Uterus (tissue), 4 donors: ENCODE measurements at places on chromosomes 3 and 15. TPM values are rescaled to one million over a fixed set of nuclear protein-coding genes. Genes with fewer than 3 reads are reported as not detected.

A4GNT gene
- not detected for total RNA-seq

ZNF609 gene
- total RNA-seq = 12.4 TPM

COL8A1 gene
- total RNA-seq = 30.9 TPM

VIPR1 gene
- 0.76 TPM for total RNA-seq

LMLN gene
- total RNA-seq = 11.3 TPM

CHMP2B gene
- 41.3 TPM for total RNA-seq

ALDH1L1 gene
- total RNA-seq = 11.3 TPM

IQCH gene
- 3.0 TPM for total RNA-seq

ACKR2 gene
- total RNA-seq = 1.5 TPM

PLOD2 gene
- 61.4 TPM for total RNA-seq

- H3K36me3 ChIP-seq = no peaks in the 10 kb centered on the region
- H3K27ac ChIP-seq = no peak overlapping the region
- H3K4me1 ChIP-seq = no peaks in the 10 kb centered on the region
- no peak for DNase-seq
- no peak overlapping the region for H3K4me3 ChIP-seq
These were observed 208.9 kb upstream of the TPM1 start for GRCh38 chr15:62833646-62834045.

- no peak overlapping the region for H3K4me3 ChIP-seq
- no peak for DNase-seq
- no peaks in the 10 kb centered on the region for H3K4me1 ChIP-seq
- H3K27me3 ChIP-seq = no peaks in the 10 kb centered on the region
- H3K27ac ChIP-seq = no peak overlapping the region
These were observed 24.6 kb upstream of the AP4E1 start for GRCh38 chr15:50883903-50884302.

GRCh38 chr15:89665449-89666181, 10.3 kb upstream of the KIF7 start:
- peak overlapping the region; percentile 89 for H3K27ac ChIP-seq
- no peaks in the 10 kb centered on the region for H3K4me1 ChIP-seq
- peak; percentile 66 for DNase-seq
- no peaks in the 10 kb centered on the region for H3K36me3 ChIP-seq

DNA sequence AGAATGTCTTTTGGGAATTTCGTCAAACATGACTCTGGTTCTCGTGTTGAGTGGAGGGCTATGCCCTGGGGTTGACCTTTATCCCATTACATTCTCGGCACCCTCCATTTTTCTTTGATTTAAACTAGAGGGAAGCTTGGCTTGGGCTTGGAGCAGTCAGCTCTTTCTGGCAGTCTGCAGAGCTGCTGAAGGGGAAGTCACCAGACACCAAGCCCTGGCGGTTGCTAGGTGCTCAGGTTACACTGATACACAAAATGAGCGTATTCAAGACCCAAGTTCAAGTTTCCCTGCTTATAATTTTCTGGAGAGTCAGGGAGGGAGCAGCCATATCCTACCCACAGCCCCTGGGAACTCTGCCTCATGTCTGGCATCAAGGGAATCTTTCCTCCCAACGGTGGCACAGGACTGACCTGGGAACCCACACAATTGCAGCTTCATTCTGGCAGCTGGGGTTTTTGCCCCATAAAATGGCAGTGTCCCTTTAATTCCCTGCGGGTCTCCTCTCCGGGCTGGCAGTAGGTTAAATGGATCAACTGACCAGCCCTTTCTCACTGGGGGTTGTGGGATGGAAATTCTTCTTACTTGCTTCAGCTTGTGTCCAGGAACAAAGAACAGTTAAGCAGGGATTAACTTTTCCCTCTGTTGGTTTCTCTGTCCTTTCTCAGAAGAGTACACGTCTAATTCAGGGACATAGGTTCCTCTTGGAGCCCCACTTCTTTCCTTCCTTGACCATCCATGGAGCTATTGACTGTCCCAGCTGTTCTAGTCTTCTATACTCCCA, 110.0 kb upstream of the DLG1 start:
- H3K4me1 ChIP-seq = no peaks in the 10 kb centered on the region
- H3K27ac ChIP-seq = no peak overlapping the region
- no peaks in the 10 kb centered on the region for H3K27me3 ChIP-seq
- no peak for DNase-seq
- no peak overlapping the region for H3K4me3 ChIP-seq

GRCh38 chr3:81003008-81003645, 758.3 kb downstream of the GBE1 start:
- no peaks in the 10 kb centered on the region for H3K36me3 ChIP-seq
- DNase-seq = no peak
- no peaks in the 10 kb centered on the region for H3K4me1 ChIP-seq
- no peaks in the 10 kb centered on the region for H3K27me3 ChIP-seq
- H3K27ac ChIP-seq = no peak overlapping the region

DNA sequence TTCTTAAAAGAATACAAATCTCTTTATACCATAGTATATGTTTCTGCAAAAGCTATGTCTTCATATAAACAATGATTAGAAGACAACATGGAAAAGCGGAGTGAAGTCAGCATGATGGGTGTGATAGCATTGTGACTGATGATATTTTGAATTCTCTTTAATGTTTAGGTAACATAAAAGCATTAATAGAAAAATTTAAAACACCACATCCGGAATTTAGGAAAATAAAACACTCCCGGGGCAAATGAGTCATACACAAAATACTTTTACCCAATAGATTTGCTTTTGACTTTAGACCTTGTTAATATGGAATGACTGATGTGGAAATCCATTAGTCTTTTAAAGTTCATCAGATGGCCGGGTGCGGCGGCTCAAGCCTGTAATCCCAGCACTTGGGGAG, 134.7 kb downstream of the P3H2 start:
- H3K4me3 ChIP-seq = no peak overlapping the region
- H3K27me3 ChIP-seq = no peaks in the 10 kb centered on the region
- no peak for DNase-seq
- H3K36me3 ChIP-seq = no peaks in the 10 kb centered on the region
- no peak overlapping the region for H3K27ac ChIP-seq
- no peaks in the 10 kb centered on the region for H3K4me1 ChIP-seq

DNA sequence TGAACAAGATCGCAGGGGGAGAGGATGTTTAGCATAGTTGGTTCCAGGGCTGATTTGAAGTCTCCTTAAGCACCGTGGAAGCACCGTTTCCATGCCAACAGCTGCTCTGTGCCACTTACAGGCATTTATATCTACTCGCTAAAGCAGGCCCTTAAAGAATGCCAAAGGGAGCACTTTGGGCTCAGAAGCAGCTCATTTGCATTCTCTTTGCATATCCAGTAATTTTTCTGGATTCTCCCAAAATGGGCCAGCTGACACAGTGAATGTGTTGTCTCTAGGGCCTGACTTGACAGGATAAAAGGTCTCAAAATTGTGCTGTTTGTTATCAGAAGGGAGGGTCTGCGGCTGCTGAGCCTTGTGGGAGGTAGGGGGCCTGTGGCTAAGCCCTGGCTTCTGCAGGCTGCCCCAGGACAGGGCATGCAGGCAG, 138.6 kb downstream of the FBLN2 start:
- no peak overlapping the region for H3K4me3 ChIP-seq
- no peak for DNase-seq
- no peaks in the 10 kb centered on the region for H3K27me3 ChIP-seq
- H3K36me3 ChIP-seq = no peaks in the 10 kb centered on the region
- H3K27ac ChIP-seq = no peak overlapping the region

- H3K27ac ChIP-seq = no peak overlapping the region
- no peaks in the 10 kb centered on the region for H3K27me3 ChIP-seq
- DNase-seq = no peak
- H3K4me3 ChIP-seq = no peak overlapping the region
These were observed 48.4 kb upstream of the BCL6 start for GRCh38 chr3:187793618-187794017.

GRCh38 chr15:55289011-55289745, 435 bp downstream of the RAB27A start:
- peak overlapping the region; percentile 72 for H3K4me3 ChIP-seq
- peak; percentile 37 for DNase-seq
- no peaks in the 10 kb centered on the region for H3K4me1 ChIP-seq
- no peaks in the 10 kb centered on the region for H3K27me3 ChIP-seq

DNA sequence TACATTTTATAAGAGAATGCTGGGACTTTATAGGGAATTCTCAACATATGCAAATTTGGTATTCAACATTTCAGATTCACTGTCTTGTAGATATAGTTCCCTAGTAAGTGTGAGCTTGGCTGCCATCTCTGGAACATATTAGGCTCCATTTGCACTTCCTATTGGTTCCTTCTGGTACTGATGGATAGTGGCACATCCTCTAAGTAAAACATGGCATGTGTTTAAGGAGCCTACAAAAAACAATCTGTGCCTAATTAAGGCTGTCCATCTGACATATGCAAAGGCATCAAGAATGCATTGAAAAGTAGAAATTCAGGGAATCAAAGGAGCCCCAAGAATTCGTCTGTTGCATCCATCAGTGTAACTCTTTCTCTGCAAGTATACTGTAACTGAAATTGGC, 344.1 kb downstream of the UNC13C start:
- DNase-seq = no peak
- H3K4me1 ChIP-seq = no peaks in the 10 kb centered on the region
- H3K4me3 ChIP-seq = no peak overlapping the region
- no peak overlapping the region for H3K27ac ChIP-seq

GRCh38 chr3:140143367-140144069, 208.5 kb downstream of the CLSTN2 start:
- H3K27ac ChIP-seq = no peak overlapping the region
- H3K4me1 ChIP-seq = no peaks in the 10 kb centered on the region
- no peak overlapping the region for H3K4me3 ChIP-seq
- H3K27me3 ChIP-seq = no peaks in the 10 kb centered on the region
- no peak for DNase-seq
- H3K36me3 ChIP-seq = no peaks in the 10 kb centered on the region

DNA sequence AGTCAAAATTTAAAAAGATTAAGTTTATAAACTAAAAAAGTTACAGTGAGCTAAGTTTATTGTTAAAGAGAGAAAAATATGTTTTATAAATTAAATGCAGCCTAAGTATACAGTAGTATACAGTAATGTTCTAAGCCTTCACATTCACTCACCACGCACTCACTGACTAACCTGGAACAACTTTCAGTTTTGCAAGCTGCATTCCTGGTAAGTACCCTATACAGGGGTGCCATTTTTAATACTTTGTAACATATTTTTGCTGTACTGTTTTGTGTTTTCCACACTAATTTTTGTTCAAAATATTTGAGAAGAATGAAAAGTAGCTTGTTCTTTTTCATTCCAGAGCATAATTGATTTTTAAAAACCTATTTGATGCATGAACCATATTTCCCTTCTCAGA, 524.9 kb downstream of the RBMS3 start:
- no peaks in the 10 kb centered on the region for H3K36me3 ChIP-seq
- no peak overlapping the region for H3K4me3 ChIP-seq
- no peak overlapping the region for H3K27ac ChIP-seq
- H3K4me1 ChIP-seq = no peaks in the 10 kb centered on the region
- no peaks in the 10 kb centered on the region for H3K27me3 ChIP-seq

GRCh38 chr15:63163217-63163616, 5.9 kb upstream of the RPS27L start:
- no peak overlapping the region for H3K27ac ChIP-seq
- H3K4me1 ChIP-seq = no peaks in the 10 kb centered on the region
- no peaks in the 10 kb centered on the region for H3K27me3 ChIP-seq
- no peak for DNase-seq
- no peak overlapping the region for H3K4me3 ChIP-seq

DNA sequence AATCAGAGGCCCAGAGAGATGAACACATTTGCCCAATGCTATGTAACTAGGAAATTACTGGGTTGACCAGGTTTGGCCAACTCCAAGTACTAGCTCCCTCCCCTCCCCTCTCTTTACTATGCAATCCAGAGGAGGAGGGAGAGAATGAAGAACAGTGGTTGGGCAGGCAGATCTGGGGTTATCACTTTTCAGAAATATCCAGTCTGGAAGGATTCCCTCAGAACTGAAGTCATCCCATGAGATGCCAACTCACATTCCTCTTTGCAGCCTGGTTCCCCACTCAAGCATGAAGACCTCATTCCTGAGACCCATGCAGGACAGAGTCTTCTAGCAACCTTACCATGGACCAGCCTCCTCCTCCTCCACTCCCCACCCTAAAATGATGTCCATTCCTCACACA, 201.1 kb downstream of the TLE3 start:
- H3K27ac ChIP-seq = no peak overlapping the region
- H3K27me3 ChIP-seq = no peaks in the 10 kb centered on the region
- H3K4me3 ChIP-seq = no peak overlapping the region
- DNase-seq = no peak
- no peaks in the 10 kb centered on the region for H3K36me3 ChIP-seq

GRCh38 chr3:124986192-124987143, 51.9 kb upstream of the MUC13 start:
- DNase-seq = no peak
- peak overlapping the region; percentile 47 for H3K27ac ChIP-seq
- H3K36me3 ChIP-seq = no peaks in the 10 kb centered on the region
- H3K27me3 ChIP-seq = no peaks in the 10 kb centered on the region
- H3K4me1 ChIP-seq = no peaks in the 10 kb centered on the region

DNA sequence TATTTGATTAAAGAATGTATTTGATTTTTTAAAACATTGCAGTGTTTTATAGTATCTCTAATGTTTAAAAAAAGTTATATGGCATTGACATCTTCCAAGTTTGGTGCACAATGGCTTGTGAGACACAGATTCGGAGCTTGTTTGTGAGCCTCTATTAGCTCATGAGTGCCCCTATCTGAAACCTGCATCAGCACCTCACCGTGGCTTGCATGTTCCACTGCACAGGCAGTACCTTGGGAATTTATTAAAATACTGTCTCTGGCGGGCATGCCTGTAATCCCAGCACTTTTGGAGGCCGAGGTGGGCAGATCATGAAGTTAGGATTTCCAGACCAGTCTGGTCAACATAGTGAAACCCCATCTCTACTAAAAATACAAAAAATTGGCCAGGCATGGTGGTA, 6.8 kb upstream of the RTP2 start:
- no peaks in the 10 kb centered on the region for H3K4me1 ChIP-seq
- H3K36me3 ChIP-seq = no peaks in the 10 kb centered on the region
- H3K4me3 ChIP-seq = no peak overlapping the region

DNA sequence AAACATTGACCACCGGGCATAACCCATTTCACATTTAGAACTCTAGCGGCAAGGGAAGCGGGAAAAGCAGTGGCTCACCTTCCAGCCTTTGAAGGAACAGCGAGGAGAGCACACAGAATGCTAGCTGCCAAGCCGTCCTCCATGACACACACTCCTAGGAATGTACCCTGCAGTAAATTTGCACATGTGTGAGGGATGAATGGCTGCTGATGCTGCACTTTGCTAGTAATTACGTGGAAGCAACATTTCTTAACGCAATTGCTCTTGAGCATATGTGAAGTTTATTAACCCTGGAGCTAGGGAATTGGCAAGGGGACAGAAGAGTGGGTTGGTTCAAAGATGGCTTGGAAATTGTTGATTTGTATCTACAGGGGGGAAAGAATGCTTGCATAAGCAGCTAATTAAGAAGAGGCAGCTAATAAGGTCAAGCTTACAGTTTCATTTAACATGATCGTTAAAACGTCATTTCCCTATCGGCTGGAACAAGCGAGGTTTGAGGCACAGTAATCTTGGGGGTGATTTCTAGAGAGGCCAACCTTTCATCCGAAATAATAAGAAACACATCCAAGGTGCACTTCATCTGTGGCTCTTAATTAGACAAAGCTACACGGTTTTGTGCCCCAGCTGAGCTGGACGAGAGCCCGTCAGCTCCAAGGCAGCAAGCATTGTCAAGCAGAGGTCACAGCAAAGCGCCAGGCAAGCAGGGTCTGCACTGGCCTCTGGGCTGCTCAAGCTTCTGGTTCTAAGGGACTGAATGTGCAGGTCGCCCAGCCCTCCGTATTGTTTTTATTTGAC, 123.4 kb downstream of the CHSY1 start:
- H3K36me3 ChIP-seq = no peaks in the 10 kb centered on the region
- peak overlapping the region; percentile 71 for H3K27ac ChIP-seq
- no peaks in the 10 kb centered on the region for H3K4me1 ChIP-seq
- peak; percentile 48 for DNase-seq

- no peaks in the 10 kb centered on the region for H3K27me3 ChIP-seq
- H3K4me3 ChIP-seq = no peak overlapping the region
- peak overlapping the region; percentile 81 for H3K27ac ChIP-seq
- H3K4me1 ChIP-seq = peaks cover 4% of the 10 kb centered on the region
- peak; percentile 48 for DNase-seq
- H3K36me3 ChIP-seq = no peaks in the 10 kb centered on the region
These were observed 273.3 kb upstream of the ICE2 start for GRCh38 chr15:60751985-60752952.
